ENCODE measurements at places on chromosomes 7 and 10. TPM values are rescaled to one million over a fixed set of nuclear protein-coding genes. Genes with fewer than 3 reads are reported as not detected.

The C10orf95 gene
- total RNA-seq = not detected

The TRIM73 gene
- 12.4 TPM for total RNA-seq

The RASSF4 gene
- 3.6 TPM for total RNA-seq

The WIPF3 gene
- total RNA-seq = not detected

The NKX2-3 gene
- total RNA-seq = not detected

The RSU1 gene
- total RNA-seq = 89.8 TPM
